ENCODE measurements at places on chromosomes 3 and 15.

GRCh38 chr3:50241713-50242380, 5.8 kb downstream of the GNAI2 start:
- DNase-seq: no peak

DNA sequence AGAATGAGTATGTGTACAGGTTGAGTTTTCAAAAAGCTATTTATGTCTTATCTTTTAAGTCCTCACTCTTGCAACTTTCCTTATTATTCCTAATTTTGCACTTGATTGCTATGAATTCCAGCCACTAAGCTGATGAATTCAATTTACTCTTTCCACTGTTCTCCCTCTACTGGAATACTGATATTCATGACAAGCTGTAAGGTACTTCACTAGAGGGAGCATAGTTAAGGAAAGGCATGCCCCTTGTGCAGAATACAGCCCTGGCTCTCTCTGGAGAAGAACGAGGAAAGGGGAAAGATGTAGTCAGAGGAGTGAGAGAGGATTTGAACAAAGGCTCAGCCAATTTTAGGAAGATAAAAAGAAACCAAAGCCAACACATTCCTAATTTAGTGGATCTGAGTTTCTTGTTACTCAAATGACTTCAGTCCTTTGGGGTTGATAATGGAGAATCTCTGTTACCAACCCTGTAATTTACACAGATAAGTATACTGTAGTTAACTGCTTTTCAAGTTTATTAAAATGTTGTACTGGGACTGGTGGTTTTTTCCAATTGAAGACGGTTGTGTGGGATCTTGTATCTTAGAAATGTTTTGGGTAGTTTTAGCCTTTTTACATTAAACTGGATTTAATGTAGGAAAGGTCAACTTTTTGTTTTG, 4.0 kb downstream of the SCAANT1 start:
- DNase-seq: peak; percentile 54

- no peak for DNase-seq
Observed at GRCh38 chr3:12486001-12486400, 1.7 kb downstream of the TSEN2 start.

DNA sequence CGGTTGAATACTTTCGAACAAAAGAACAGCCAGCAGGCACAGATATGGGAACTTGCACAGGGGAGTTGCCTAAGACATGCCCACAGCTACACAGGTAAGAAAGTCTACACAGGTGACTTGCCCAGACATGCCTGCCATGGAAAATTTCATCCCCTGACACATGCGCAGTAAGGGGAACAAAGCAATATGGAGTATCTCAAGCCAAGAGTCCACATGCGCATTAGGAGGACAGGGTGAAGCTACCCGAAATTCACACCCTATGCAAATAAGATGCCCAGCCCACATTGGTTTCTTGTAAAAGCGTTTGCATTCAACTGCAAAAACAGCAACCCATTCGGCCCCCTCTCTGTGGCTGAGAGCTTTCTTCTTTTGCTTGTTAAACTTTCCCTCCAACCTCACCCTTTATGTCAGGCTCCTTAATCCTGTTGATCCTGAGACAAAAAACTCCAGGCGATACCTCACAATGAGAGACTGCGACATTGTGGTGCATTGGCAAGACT, 49.3 kb upstream of the TRPM1 start:
- no peak for DNase-seq

GRCh38 chr3:108130236-108130635, 39.4 kb upstream of the CD47 start:
- no peak for DNase-seq

GRCh38 chr15:81924729-81925128, 121.1 kb downstream of the MEX3B start:
- no peak for DNase-seq

DNA sequence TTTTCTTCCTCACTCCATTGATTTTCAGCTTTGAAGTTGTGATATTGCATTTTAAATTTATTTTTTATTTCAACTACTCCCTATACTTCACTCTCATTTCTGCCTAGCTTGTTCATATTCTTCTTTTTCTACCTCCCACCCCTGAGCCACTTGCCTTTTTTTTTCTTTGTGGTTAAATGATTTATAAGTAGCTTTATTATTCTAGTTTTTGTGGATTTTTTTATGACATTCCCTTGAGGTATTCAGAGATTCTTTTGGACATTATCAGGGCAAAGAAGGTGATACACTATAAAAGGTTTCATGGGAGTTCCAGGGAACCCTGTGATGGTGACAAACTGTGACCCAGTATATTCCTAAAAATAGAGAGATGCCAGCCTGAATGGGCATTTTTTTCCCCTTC, 3.3 kb downstream of the C15orf61 start:
- no peak for DNase-seq

GRCh38 chr15:91393186-91393585, 293.1 kb downstream of the SV2B start:
- no peak for DNase-seq
